ENCODE measurements at places on chromosomes 12 and 14.
A peak's percentile ranks its signal among the peaks of the same experiment; 100 is the strongest.

DNA sequence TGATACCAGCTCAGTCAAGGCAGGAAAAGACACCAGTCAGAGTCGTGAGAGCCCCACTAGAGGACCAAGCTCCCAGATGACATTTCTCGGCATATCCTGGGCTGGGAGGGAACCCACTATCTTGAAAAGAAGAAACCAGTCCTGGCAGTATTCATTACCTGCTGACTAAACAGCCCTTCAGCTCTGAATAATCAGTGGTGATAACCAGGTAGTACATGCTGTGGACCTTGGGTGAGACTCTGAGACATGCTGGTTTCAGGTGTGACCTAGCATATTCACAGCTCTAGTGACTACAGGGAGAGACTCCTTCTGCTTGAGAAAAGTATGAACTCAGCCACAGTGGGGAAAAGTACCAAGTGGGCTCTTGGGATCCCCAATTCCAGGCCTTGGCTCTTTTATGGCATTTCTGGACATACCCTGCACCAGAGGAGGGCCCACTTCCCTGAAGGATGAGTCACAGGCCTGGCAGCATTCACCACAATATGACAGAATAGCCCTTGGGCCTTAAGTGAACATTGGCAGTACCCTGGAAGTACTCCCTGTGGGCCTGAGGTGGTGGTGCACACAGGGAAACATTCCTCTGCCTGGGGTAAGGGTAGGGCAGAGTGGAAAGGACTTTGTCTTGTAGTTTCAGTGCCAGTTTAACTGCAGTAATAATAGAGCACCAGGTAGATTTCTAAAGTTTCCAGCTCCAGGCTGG is 82.6 kb upstream of the SLC38A4 start:
- DNase-seq = no peak

GRCh38 chr12:116675339-116676107 is 62.3 kb downstream of the SPRING1 start:
- DNase-seq = no peak

- no peak for DNase-seq
Measured at GRCh38 chr12:76020281-76020680, 11.3 kb downstream of the PHLDA1 start.

GRCh38 chr12:116104167-116104767 is 173.2 kb downstream of the MED13L start:
- no peak for DNase-seq

DNA sequence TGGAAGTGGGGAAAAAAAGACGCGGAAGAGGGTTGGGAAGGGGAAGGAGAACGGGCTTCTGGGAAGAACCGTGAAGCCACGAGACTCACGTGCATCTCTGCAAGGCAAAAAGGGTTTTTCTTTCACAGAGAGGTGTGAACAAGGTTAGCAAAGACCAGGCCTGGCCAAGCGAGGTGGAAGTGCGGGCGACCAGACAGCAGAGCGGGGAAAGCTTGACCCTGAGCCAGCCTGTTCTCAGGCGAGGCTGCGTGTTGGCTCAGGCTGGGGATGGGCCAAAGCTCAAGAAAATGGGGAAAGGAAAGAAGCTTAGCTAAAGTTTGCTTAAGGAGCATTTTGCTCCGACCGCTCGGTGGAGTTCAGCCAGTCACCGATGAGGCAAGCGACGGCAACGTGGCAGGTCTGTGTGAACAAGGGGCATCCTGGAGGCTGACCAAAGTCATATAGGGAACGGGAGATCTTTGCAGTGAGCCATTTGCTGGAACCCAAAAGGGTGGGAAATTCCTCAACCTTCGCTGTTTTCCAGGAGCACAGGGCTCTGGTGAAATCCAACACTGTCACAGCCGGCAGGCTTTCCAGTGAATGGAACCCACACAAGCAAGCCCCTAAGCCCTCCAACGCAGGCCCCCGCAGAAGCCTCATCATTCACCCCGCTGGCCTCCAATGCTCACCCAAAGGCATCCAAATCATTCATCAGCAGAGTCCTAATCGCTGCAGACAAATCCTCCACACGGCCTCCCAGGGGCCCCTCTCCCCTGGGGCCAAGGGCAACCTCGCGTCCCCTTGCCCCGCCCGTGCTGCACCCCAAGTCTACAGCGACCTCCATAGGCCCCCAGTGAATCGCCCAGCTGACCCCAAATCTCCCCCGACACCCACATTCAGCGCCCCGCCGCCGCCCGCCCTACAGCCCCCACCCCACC is 754 bp downstream of the ZNF605 start:
- peak; percentile 14 for DNase-seq

- no peak for DNase-seq
Measured at GRCh38 chr14:61603736-61604135, 91.6 kb upstream of the HIF1A start.

- DNase-seq = no peak
Measured at GRCh38 chr12:121603581-121603980, 22.7 kb upstream of the ORAI1 start.

DNA sequence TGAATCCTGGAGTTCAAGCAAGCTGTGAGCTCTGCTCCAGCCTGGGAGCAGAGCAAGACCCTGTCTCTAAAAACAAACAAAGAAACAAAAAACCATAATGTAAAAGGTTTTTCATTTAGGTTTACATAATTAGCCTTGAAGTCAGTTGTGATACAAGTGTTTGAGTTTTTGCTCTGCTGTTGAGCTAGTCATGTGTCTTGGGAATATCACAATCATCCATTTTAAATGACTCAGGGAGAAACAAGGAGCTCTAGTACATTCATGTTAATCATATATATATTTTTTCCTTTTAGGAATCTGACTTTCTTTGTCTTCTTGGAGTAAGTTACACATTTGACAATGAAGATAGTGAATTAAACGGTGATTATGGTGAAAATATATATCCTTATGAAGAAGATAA is 12.9 kb downstream of the MIA2 start:
- DNase-seq = no peak

GRCh38 chr14:67395086-67395875 is 16.7 kb downstream of the PLEK2 start:
- DNase-seq = no peak

DNA sequence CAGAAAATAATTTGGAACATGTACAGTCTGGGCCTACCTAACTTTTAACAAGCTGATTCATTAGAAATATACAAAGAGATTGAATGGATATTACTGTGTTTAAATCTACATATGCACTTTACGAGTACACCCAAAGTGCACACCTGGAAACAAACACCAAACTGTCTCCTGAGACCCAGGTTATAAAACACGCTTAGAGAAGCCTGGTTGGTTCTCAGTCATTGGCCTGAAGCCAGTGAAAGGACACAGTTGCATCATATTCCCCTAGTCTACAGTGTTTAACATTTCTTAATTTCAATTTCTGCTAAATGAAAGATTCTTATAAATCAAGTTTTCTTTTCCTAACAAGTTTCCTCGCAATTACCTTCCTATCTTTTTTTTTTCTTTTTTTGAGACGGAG is 209.5 kb downstream of the FBXL14 start:
- no peak for DNase-seq

GRCh38 chr14:105275267-105275946 is 25.4 kb downstream of the BRF1 start:
- DNase-seq = no peak

GRCh38 chr12:13176256-13176655 is 20.3 kb upstream of the EMP1 start:
- DNase-seq = no peak

GRCh38 chr12:119593578-119594398 is at the start of gene TMEM233:
TMEM233 (plus strand) TSS chr12:119593774; CDS start chr12:119593849, 75 bp downstream.
- no peak for DNase-seq

- no peak for DNase-seq
Measured at GRCh38 chr12:1466481-1467154, 127.8 kb downstream of the FBXL14 start.

DNA sequence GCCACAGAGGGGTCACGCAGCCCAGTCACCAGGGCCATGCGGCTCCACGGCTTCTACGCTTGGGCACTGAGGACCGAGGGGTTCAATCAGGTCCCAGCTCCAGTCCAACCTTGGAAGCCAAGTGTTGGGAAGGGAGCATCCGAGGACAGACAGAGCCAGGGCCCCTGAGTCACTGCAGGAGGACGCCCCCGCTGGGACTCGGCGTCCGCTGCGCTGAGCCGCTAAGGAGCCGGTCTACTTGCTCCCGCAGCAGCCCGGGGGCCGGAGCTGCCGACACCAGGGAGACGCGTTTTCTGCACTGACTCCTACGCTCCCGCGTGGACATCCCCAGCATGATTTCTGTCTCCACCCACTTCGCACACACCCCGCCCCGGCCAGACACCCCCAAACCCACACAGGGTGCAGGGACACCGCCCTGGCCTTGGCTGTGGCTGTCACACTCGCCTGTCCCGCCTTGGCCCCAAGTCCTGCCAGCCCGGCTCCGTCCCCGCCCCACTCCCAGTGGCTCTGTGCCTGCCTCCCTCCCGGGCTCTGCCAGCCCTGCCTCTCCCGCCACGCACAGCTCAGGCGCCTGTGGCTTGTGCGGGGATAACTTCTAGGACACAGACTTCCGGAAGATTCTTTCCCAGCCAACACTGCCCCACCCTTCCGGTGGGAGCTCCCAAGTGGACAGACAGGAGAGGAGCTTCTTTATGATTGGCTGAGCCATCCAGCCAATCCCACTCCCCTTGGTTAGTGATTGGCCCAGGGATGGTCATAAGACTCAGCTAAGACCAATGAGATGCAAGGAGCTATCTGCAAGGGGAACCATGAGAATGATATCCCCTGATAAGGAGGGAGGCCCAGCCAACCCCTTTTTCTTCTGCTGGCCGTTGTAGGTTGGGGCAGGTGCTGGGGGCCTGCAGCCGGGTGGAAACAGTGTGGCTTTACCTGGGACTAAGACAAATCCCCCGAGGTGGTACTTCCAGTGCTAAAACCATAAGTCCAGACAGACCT is 118.9 kb upstream of the SFSWAP start:
- DNase-seq = no peak

DNA sequence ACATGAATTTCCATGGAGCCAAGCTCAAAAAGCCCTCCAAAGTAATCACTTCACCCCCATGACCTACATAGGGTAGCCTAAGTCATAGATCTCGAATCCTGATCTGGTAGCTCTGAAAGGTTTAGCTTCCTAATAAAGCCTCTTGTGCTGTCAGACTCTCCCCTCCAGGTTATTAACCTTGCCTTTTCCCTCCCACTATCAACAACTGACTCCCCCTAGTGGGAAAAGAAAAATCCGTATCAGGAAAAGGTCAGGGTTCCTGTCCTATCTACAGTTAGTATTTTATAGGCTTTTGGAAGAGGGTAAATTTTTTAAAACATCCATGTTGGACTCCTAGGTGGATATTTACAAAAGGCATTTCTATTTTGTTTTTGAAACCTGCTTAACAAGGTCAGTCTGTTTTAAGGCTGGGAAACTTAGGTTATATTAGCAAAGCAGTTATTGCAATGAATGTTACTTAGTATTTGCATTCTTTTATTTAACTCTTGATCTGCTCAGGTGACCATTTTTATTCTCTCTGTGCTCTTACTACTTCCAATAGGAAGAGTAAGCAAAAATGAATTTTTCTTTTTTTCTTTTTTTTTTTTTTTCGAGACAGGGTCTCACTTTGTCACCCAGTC is 8.0 kb downstream of the YY1 start:
- no peak for DNase-seq

GRCh38 chr12:30202521-30203254 is 418.9 kb upstream of the TMTC1 start:
- DNase-seq = no peak

GRCh38 chr12:96084624-96085023 is 49.2 kb upstream of the LTA4H start:
- DNase-seq = no peak

GRCh38 chr14:91654836-91655235 is 77.0 kb downstream of the CATSPERB start:
- no peak for DNase-seq

- DNase-seq = no peak
Measured at GRCh38 chr12:65885716-65886115, 61.4 kb downstream of the HMGA2 start.

DNA sequence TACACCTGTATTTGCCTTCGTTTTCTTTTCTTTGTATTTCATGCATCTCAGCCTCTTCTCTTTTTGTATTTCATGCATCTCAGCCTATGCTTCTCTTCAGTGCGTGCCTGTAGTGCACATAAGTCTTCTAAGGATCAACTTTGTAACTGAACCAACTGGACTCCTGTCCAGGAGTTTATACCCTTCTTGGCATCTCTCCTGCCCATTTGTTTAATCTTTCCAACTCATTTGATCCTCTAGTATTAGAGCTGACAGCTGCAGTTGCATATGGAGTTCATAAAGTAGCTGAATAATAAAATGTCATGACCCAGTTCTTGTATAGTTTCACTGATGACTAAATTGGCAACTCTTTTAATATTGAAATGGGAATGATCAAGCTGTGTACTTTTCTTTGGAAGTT is 89.7 kb downstream of the FGD4 start:
- DNase-seq = no peak

All from HFF-Myc (cell line).